Fibroblast of the aortic adventitia (primary cell): ENCODE measurements at places on chromosomes 6 and 20. TPM values are rescaled to one million over a fixed set of nuclear protein-coding genes. Genes with fewer than 3 reads are reported as not detected.

DNA sequence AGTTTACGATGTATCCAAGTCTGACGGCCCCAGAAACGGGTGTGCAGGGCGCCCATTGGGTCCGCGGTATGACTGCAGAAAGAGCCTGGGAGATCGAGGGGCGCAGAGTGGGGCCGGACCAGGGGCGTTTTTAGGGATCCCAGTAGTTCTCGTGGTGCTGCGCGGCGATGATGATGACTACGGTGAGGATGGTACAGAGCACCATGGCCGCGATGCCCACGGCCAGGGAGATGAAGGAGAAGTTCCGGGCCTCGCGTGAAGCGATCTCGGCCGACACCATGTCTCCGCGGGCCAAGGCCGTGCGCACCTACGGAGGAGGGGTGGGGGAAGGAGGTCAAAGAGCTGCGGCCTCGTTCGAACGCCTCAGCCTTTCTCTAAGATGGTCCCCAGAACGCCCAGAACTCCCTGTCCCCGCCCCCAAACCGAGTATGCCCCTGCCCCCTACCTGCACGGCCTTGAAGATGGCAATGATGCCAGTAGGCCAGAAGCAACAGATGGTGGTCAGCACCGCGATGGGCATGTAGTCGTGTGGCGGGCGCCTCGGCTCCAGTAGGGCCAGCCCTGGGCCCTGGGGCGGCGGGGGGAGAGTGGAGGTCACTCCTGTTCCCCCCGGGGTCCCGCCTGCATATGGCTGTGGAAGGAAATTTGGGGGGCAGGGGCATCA, 2.5 kb downstream of the PRRT1 start:
- DNase-seq = no peak

- no peak for DNase-seq
These were observed 127.5 kb upstream of the ESR1 start for GRCh38 chr6:151679941-151680340.

- peak; percentile 27 for DNase-seq
These were observed 77.6 kb upstream of the FYN start for GRCh38 chr6:111950661-111951496.

- DNase-seq = no peak
These were observed 968 bp upstream of the MMP24 start for GRCh38 chr20:35225319-35226125.

GRCh38 chr6:109916759-109917158, 61.4 kb upstream of the GPR6 start:
- no peak for DNase-seq

GRCh38 chr6:149933036-149933435, 8.8 kb upstream of the ULBP2 start:
- DNase-seq = no peak

GRCh38 chr6:73562558-73562957, 41.7 kb upstream of the EEF1A1 start:
- no peak for DNase-seq

- no peak for DNase-seq
These were observed 1391.0 kb upstream of the ADGRB3 start for GRCh38 chr6:67244037-67244436.

DNA sequence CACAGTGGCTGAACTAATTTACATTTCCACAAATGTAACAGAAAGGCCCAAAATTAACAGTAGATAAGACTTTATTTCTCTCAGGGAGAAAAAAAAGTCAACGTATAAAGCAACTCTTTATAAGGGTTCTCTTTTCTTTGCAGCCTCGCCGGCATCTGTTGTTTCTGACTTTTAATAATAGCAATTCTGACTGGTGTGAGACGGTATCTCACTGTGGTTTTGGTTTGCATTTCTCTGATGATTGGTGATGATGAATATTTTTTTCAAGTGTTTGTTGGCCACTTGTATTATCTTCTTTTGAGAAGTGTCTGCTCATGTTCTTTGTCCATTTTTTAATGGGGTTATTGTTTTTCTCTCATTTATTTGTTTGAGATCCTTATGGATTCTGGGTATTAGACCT, 27.2 kb upstream of the FKBP1A start:
- no peak for DNase-seq

DNA sequence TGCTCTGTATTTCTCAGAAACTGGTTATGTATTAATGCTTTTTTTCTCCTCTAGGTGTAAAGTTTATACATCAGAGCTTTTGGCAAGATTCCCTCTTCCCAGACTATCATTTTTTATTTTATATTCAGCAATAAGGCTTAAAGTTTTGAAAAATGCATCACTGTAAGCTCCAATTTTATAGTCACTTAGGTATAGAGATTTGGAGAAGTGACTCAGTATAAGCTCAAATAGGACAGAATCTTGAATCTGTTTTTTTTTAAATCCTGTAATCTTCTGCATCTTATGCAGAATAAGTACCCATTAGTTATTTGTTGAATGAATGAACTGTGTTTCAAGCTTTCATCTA, 1.0 kb downstream of the NCOA7 start:
- no peak for DNase-seq

- no peak for DNase-seq
These were observed 32.3 kb downstream of the KCNQ5 start for GRCh38 chr6:72654071-72654621.

DNA sequence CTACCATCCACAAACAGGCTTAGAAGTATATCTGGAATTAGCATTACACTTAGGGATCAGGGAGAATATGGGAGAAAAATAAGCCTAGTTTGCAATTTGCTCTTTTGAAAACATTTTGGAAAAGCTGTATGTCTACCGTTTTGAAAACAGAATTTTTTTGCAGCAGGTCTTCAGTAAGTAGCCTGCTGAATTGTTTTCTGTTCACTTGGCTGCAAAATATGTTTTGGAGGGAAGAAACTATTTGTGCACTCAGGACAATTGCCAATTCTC, 39.6 kb downstream of the ILRUN start:
- peak; percentile 86 for DNase-seq

SLC52A3 gene
- total RNA-seq = not detected in 2 replicates
